Coronary artery (tissue), 2 donors: ENCODE measurements at places on chromosomes 2 and 18.

GRCh38 chr2:143229952-143230351 lies 100.7 kb downstream of the ARHGAP15 start:
- no peak for DNase-seq

DNA sequence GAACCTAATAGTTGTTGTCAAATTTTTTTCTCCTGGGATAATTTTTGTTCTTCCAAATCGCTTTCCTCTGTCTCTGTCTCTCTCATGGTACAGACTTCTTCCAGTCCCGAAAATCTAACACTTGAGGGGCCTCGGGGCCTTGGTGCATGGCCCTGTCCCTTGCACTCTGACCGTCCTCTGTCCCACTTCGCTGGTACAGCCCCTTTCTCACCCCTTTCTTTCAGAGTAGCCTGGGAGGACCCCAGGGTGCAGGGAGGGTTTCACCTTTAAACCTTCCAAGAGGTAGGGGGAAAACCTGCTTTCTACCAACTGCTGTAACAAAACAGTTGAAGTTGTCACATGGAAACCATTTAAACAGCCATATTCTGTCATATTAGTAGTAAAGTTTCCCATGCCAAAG lies 22.2 kb upstream of the FAHD2A start:
- DNase-seq: peak; percentile 59

GRCh38 chr2:1117569-1117968 lies 166.9 kb downstream of the SNTG2 start:
- no peak for DNase-seq

- DNase-seq: no peak
Observed at GRCh38 chr2:169095621-169096105, 26.3 kb downstream of the DHRS9 start.

DNA sequence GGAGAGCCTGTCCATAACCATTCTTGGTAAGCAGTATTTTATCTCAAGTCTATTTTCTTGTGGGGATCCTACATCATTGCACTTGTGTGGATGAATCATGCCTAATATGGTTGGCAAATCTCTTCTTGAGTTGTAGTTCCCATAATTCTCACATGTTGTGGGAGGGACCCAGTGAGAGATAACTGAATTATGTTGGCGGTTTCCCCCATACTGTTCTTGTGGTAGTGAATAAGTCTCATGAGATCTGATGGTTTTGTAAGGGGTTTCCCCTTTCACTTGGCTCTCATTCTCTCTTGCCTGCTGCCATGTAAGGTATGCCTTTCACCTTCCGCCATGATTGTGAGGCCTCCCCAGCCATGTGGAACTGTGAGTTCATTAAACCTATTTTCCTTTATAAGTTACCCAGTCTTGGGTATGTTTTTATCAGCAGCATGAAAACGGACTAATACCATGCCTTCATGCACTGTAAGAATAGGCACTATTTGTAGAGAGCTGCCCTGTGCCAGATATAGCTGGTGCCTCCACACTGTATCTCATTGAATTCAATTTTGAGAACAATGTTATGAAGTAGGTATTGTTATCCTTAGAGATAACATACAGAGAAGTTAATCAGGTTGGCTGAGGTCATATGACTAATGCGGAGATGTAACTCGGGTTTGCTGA lies 148.3 kb downstream of the PLCL1 start:
- DNase-seq: no peak

- no peak for DNase-seq
Observed at GRCh38 chr2:213688133-213688532, 403.9 kb downstream of the SPAG16 start.

DNA sequence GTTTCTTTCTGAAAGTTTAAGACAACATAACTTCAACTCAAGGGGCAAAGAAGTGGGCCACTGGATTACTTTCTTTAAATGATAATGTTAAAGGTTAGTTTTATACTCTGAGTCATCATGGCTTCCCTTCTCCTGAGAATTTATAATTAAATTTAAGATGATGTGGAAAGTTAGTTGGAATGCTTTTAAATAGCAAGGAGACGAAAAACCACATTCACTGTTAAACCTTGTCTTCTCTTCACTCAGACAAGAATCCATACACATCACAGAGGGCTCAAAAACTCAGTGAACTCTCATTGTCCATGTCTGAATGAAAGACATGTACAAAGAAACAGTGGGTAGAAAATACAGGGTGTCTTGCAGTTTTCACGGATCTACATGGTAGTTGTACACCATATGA lies 65.6 kb downstream of the COL5A2 start:
- DNase-seq: no peak

DNA sequence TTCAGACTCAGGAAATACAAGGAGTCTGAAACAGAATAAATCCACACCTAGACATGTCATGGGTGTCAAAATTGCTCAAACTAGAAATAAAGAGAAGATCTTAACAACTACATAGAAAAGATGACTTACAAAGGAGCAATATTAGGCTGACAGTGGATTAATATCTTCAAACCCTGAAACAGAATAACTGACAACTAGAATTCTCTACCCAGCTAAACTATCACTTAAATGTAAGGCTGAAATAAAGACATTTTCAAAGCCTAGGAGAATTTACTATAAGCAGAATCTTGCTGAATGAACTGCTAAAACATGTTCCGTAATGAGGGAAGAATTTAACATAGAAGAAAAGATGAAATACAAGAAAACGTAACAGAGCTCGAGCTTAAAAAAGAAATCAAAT lies 168.1 kb downstream of the EHBP1 start:
- DNase-seq: no peak

DNA sequence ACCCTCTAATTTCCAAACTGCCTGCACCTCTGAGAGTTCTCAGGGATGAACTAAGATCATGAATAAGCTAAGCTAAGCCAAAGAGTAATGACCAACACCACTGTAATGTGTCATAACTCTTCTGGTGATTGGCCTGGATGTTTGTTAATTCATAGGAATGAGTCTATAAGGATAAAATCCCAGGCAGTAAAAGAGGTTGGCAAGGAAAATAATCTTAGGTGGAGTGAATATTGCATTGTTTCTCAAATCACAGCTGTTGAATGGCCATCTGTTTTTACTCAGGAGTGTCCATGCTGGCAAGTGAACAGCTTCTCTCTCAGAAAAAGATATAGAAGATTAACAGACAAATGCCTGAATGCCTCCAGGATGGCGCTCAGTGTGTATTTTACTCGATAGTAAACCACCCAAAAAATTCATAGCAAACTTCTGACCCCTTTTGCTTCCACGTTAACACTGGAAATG lies 60.8 kb upstream of the GLS start:
- no peak for DNase-seq

DNA sequence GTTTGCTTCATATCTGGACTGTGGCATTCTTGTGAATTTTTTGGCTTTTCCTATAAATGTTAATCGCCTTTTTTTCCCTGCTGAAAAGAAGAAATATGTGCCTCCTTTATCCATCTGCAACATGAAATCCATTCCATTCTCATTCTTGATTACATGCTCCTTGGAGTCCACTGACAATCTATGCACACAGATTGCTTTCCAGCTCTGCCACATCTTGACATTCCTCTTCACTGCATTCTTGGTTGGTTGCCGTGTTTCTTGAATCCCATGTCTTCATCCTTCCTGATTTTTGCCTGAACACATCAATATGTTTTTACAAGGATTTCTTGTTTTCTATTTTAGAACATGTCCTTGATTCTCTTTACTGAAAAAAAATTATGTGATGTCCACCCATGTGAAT lies 26.7 kb upstream of the BIRC6 start:
- DNase-seq: no peak

DNA sequence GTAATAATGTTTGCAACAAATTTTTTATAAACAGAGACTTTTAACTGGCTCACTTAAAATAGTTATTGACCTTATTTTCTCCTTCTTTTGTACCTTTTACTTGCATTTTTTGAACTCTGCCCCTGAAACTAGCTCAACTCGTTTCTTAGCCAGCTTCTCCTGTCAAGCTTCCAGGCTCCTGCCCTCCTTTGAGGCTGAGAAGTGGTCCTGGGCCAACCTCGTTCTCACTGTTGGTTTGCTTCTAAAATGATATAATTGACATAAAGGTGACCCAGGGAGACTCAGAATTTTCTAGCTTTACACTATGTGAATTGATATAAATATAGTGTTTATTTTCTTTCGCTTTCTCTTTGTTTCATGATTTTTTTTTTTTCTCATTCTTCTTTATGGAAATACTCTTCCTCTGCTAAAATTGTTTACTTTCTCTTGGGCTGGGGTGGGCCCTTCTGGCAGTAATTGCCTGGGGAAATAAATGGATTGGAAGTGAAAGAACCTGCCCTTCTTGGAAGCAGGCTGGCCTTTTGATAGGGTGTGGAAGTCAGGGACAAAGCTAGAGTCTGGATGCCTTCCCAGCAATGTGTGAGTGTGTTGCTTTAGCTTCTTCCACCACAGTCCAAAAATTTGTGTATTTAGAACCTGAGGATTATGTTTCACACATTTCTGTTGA lies 30.7 kb downstream of the GPD2 start:
- no peak for DNase-seq

- no peak for DNase-seq
Observed at GRCh38 chr2:148893906-148894305, 18.9 kb downstream of the KIF5C start.

DNA sequence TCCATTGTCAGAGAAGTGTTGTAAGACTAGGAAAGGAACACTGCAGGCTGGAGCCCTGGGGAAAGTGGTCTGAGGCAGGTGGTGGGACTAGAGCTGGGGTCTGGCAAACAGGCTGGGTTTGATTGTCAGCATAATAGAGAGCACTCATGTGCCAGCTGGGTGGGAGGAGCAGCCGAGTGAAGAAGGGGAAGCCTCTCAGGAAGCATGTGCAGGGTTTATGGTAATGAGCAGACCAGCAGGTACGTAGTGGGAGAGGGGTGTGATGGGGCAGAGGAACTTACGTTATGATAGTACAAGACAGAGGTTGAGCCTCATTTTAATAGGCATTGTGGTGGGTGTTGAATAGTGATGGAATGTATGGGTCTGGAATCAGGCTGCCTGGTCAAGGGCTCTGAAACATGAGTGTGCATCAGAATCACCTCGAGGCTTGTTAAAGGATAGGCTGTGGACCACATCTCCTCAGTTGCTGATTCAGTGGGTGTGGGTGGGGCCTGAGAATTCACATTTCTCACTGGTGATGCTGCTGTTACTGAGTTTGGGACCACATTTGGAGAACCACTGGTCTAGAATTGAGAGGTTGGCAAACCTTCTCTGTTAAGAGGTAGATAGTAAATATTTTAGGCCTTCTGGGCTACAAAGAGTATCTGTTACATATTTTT lies 1.7 kb upstream of the MGAT5 start:
- DNase-seq: no peak

DNA sequence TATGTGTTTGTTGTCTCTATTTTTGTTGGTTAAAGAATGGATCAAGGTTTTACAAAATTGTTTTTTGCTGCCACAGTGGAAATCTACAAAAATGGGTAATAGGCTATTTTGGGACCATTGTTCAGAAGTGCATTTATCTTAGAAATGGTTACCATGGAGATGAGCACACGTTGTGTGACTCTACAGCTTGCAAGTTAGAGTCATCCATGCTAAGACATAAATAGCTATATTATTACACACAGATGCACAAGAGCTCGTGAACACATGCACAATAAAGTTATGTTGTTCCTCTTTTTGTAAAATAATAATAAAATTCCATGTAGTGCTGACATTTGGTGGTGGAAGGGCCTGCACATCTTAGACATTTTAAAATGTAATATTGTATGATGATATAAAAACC lies 15.5 kb upstream of the DUSP19 start:
- DNase-seq: no peak

DNA sequence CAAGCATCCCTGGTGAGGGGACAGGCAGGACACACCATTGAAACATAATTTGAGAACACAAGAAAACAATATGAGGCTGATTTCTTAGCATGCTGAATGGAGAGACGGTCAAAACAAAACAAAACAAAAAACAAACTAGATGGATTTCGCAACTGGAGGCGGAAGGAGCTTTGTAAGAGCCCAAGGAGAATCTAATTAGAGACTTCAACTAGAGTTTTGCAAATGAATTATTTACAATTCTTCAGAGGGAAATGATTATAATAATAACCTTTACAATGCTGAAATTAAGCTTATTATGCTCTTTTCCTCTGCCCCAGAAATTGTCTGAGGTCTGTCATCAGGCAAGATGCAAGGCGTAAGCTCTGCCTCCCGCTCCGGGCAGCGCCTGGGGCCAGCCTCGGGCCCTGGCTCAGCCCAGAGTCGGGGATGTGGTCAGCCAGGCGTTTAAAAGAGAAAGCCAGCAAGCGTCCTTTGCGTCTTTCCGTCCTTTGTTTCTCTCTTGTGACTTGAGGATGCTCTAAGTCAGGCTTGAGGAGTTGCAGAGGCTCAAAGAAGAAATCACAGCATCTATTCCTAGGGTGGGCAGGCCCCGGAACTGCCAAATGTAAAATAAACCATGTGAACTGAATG lies 139.6 kb downstream of the TWIST2 start:
- DNase-seq: no peak
